HuH-7.5 (cell line): ENCODE measurements at places on chromosomes 1 and 21.

- DNase-seq, result no peak
Measured at GRCh38 chr1:164804366-164804765, 245.4 kb downstream of the PBX1 start.

DNA sequence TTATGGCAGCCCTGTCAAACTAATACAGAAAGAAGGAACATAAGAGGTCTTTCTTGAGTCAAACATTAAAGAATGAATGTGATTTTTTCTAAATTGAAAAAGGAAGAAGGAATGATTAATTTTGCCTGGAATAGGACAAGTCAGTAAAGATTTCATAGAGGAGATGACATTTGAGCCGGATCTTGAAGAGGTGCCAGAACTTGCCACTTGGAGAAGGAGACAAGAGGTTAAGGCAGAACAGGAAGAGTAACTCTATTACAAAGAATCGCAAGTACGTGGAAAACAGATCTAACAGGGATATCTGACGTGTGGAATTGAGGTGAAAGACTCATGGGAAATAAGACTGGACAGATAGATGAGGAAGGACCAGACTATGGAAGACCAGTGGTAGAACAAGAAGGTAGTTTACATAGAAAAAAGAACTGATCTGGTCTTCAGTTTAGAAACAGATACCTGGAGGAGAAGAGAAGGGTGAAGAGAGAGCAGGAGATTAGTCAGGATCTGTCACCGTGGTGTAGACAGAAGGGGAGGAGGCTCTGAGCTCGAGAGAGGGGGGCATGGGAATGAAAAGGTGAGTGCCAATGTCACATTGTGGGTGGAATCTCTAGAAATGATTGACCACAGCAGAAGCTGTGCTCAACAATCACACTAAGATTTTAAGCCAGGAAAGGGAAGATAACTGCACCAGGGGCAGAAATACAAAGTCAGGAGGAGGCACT, 32.5 kb downstream of the RHOU start:
- no peak for DNase-seq

DNA sequence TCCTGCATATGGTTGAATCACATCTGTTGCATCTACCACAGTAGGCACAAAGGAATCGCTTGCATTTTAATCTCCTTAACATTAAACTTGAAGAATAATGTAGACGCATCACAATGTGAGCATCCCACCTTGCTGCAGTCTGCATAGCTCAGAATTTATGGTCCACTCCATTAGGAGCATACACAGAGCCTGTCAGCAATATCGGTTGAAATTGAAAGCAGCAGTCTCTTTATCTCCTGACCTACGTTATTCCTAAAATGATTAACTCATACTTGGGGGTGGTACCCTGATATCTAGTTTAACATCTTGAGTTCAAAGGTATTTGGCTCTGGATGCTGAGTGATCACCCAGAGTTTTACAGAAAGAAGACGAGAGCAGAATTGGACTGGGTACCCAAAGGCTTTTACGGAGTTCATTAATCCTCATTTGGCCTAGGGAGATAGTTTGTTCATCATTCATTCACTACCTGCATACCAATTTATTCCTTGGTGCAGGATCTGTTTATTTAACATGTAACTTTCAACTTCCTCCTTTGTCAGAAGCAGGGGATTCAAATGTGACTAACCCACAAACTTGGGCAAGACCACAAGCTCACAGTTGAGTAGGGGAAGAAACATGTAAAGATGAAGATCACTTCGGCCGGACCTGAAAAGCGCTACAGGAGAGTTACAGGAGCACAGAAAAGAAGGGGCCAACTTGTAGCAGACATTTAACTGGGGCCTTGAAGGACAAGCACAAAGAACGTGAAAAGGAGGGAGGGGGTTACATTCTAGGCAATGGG, 187.9 kb downstream of the DAB1 start:
- DNase-seq, result no peak

DNA sequence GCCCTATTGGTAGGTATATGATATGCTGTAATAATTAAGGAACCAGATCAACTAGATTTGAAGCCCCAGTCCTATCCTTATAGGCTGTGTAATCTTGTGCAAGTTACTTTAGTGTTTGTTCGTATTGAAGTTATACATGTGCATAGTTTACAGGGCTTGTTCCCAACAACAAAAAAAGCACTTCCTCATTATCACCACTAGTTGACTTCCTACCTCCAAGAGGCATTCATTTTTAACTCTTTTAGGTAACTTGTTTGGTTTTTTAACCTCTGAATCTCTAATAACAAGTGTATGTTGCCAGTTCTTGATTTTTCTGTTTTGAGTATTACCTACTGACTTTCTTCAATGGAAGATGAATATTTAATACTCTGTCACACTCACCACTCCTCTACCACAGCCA, 71.9 kb downstream of the ST3GAL3 start:
- no peak for DNase-seq

- DNase-seq, result no peak
Measured at GRCh38 chr1:63892632-63893395, 119.0 kb downstream of the ROR1 start.

DNA sequence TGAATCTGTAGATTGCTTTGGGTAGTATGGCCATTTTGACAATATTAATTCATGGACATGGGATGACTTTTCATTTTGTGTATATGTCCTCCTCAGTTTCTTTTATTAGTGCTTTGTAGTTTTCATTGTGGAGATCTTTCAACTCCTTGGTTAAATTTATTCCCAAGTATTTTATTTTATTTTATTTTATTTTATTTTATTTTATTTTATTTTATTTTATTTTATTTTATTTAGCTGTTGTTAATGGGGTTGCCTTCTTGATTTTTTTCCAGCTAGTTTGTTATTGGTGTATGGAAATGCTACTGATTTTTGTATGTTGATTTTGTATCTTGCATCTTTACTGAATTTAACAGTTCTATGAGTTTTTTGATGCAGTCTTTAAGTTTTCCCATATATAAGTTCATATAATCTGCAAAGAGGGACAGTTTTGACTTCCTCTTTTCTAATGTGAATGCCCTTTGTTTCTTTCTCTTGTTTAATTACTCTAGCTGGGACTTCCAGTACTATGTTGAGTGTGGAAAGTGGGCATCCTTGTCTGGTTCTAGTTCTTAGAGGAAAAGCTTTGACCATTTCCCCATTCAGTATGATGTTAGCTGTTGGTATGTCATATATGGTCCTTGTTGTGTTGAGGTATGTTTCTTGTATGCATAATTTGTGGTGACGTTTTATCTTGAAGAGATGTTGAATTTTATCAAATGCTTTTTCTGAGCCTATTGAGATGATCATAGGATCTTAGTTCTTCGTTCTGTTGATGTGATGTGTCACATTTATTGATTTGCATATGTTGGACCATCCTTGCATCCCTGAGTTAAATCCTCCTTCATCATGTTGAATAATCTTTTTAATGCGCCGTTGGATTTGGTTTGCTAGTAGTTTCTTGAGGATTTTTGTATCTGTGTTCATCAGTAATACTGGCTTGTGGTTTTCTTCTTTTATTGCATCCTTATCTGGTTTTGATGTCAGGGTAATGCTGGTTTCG, 14.3 kb downstream of the CEPT1 start:
- DNase-seq, result no peak

GRCh38 chr1:11700601-11701467, 9.3 kb downstream of the DRAXIN start:
- no peak for DNase-seq

DNA sequence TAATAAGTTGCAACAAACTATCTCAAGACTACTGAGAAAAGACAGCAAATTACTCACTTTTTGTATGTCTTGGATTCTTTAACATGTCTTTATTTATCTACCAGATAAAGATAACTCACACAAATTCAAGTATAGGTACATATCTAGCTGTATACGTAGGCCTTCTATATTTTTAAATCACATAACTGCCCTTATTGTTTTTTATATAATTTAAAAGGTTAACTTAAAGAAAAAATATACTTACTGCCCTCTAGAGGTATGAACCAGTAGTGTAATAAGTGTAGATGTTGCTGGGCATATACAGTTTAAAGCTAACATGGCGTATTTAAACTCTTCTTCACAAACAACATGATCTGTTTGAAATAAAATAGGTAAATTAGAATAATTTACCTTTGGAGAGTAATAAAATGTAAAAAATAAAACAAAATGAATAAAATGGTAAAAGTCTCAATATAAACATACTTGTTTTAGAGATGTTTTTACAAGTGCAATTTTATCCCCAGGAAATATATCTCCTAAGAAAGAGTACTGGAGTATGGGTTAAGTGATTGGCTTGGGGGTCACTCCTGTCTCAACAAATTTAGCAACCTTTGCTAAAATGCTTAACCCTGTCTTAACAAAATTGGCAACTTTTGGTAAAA, 235.2 kb downstream of the KCNT2 start:
- no peak for DNase-seq

GRCh38 chr1:32870615-32871363, at the start of gene FNDC5:
FNDC5 (minus strand) TSS chr1:32870912.
- no peak for DNase-seq

- no peak for DNase-seq
Measured at GRCh38 chr1:156581661-156582387, 2.3 kb downstream of the TTC24 start.
